Left colon (tissue), 2 donors: ENCODE measurements at places on chromosomes 7 and 10. TPM values are rescaled to one million over a fixed set of nuclear protein-coding genes. Genes with fewer than 3 reads are reported as not detected.

ANXA8 gene
- not detected for total RNA-seq

ZNF248 gene
- 8.4 TPM for total RNA-seq

GSTO2 gene
- total RNA-seq: 27.9 TPM

ERVW-1 gene
- not detected for total RNA-seq
